ENCODE measurements at places on chromosomes 7 and 10. TPM values are rescaled to one million over a fixed set of nuclear protein-coding genes. Genes with fewer than 3 reads are reported as not detected.

DNA sequence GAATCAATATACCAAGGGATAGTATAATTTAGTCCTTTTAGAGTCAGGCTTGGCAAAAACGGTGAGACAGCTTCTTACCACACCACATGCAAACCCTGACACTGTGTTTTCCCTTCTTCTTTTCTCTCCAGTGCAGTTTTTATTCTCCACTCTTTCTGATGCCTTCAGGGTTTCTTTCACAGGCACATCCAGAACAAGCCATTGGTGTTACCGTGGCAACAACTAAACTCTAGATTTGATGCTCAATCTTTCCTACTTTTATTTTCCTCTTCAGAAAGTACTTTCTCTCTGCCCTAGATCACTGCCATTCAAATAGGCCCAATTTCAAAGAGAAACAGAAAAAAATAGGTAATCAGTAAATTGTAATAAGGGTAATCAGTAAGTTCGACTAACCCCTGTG, 469.8 kb upstream of the POT1 start:
- no peak for DNase-seq

The KAZALD1 gene
- 0.21 TPM for polyA plus RNA-seq

The STEAP2 gene
- polyA plus RNA-seq, result 1.2 TPM

The OPN4 gene
- not detected for polyA plus RNA-seq

The NXPH1 gene
- polyA plus RNA-seq, result not detected

GRCh38 chr10:89007129-89007893, 16.7 kb downstream of the FAS start:
- DNase-seq, result no peak

The UCMA gene
- polyA plus RNA-seq, result not detected

DNA sequence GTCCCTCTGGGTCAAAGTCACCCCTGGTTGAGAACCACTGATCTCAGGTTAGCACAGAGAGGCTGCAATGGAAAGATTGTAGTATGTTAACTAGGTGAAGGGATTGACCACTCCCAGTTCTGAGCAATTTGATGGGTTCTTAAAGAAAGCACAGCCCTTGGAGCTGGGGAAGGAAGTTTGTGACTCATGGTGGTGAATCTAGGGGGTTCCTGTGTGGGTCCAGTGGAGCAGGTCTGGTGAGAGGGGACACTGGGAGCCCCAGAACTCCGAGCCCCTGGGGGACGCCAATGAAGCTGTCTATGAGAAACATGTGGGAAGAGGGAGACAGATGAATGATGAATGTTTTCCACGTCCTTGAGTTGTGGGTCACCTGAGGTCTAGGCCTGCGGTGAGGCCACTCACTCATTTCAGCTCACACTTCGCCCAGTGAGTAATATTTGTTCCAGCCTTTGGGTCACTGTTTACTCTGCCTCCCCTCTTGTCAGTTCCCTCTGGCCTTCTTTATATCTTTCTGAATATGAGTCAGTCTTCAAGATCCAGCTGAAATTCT, 341.9 kb downstream of the LRMDA start:
- DNase-seq, result no peak
